ENCODE measurements at places on chromosomes 16 and 17.

- DNase-seq: no peak
Measured at GRCh38 chr17:1270210-1271029, at the start of gene BHLHA9. Gene BHLHA9 (plus strand): TSS chr17:1270444. CDS start chr17:1270564, 120 bp downstream.

DNA sequence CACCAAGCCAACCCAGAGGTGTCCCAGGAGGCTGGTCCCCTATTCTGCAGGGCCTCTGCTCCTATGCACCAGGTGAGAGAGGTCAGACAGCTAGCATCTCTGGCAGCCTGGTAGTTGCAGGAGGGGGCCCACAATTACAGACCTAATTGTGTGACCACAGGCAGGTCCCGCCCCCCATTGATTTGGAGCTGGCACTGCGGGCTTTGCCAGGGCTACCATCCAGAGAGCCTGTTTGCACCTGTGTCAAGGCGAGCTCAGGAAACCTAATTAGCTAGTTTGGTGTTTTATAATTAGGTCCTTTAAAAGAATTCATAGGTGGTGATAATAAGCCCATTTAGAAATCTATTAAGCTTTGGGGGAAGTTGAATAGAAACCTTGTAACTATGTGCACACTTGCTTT, 90.2 kb downstream of the MRM1 start:
- no peak for DNase-seq

- no peak for DNase-seq
Measured at GRCh38 chr17:35407531-35407930, 24.8 kb downstream of the SLFN12 start.

- no peak for DNase-seq
Measured at GRCh38 chr17:45273551-45273957, 11.7 kb upstream of the SPATA32 start.

GRCh38 chr17:8290043-8290442, 1.6 kb downstream of the RANGRF start:
- DNase-seq: no peak

GRCh38 chr17:20063665-20064648, 54.8 kb downstream of the SPECC1 start:
- DNase-seq: peak; percentile 77

DNA sequence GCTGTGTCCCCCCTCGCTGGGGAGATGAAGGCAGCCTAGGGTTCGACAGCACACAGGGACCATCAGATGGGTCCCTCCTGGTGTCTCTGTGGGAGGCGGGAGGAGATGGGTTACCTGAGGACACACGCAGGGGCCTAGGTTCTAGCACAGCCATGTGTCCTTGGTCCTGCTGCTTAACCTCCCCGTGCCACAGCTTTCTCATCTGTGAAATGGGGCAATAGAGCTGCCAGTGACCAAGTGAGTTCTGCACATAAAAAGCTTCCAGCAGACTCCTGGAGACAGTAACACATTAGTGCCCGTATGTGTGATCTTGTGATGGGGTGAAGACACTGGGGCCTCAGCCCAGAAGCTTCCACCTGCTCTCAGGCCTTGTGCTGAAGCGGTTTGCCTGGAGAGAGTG, 96.0 kb upstream of the GSE1 start:
- no peak for DNase-seq

- no peak for DNase-seq
Measured at GRCh38 chr16:68444056-68444657, 4.2 kb downstream of the SMPD3 start.

DNA sequence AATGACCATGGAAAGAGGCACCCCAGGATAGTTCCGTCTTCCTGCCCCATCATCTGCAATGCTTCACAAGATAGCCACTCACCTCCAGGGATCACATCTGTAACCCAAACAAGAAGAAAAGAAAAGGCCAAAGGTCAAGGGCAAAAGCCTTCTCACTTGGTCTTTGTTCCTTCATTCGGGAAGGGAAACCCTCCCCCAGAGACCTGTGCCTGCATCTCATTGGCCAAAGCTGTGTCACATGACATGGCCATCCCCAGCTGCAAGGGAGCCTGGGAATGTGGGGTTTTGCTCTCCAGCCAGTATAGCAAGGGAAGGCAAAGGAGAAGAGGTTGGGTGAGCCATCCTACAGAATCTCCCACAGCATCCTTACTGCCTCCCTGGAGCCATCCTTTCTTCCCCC, 47.9 kb downstream of the NOL11 start:
- DNase-seq: no peak

GRCh38 chr16:9092282-9092977, 986 bp downstream of the HAPSTR1 start:
- DNase-seq: no peak

DNA sequence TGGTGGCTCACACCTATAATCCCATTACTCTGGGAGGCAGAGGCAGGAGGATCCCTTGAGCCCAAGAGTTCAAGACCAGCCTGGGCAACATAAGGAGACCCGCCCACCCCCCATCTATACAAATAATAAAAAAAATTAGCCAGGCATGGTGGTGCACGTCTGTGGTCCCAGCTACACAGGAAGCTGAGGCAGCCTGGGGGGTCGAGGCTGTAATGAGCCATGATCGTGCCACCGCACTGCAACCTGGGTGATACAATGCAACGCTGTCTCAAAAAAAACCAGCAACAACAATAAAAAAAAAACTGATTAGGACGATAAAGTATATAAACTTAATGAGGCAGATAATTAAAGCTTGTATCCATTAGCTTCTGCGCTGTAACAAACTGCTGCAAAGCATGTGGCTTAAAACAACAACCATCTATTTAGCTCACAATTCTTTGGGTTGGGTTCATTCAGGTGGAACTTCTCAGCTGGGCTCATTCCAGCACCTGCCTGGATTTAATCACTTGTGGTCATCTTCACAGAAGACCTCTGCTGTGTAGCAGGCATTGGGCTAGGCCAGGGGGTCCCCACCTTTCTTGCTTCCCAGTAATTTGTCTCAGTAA, 45.8 kb downstream of the LCMT1 start:
- no peak for DNase-seq

- DNase-seq: no peak
Measured at GRCh38 chr17:37791447-37792399, 46.9 kb upstream of the HNF1B start.

DNA sequence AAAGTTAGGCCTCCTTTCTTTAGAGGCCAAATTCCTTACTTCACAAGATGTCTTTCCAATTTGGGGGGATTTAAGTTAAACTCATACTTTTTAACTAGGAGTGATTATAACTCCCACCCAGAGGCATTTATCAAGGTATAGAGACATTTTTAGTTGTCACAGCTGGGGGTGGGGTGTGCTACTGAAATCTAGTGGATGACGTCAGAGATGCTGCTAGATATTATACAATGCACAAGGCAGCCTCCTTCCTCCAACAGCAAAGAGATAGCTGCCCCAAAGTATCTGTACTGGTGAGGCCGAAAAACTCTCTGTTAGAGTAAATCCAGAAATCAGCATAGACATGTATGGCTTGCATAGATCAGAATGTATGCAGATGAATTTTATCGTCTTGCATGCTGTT, 324.0 kb downstream of the HS3ST4 start:
- no peak for DNase-seq

DNA sequence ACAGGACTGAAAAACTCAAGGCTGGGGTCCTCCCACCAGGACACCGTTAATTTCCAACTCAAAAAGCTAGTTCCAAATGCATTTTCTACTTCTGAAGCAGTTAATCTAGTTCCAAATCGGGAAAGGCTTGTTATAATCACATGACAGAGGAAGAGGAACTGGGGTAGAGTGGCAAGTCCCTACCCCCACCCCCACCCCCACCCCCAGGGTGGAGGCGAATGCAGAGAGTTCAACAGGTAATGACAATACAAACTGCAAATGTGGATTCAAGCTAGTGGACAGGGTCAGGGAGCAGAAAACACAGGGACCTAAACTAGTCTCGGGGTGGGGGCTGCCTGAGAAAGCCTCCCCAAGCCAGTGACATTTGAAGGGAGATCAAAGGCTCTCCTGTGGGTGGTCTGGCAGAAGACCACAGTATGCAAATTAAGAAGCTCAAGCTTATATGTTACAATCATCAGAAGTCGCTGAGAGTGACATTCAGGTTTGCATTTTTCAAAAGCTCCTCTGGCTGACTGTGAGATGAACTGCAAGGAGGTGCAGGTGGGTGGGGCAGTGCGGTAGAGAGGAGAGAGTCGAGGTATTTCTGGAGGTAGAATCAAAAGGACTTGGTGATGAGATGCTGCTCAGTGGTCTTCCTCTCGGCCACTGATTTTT, 56.4 kb upstream of the SLC25A19 start:
- DNase-seq: no peak

GRCh38 chr16:7614021-7614795, 281.6 kb downstream of the RBFOX1 start:
- DNase-seq: no peak

DNA sequence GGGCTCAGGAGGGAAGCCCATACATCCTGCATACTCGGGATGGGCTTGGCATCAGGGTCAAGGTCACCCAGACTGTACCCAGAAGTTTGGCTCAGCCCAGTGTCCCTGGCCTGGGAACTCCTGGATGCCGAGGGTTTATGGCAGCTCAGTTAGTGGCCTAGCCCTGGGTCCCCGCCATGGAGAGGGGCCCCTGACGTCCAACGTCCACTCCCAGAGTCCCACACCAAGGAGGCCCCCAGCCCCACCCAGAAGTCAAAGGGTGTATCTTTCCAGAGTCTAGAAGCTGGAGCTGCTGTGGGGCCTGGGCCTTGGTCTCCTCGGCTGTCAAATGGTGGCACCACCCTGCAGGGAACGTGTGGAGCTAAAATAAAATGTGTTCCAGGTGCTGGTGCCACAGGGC, 76.4 kb downstream of the SREBF1 start:
- no peak for DNase-seq

DNA sequence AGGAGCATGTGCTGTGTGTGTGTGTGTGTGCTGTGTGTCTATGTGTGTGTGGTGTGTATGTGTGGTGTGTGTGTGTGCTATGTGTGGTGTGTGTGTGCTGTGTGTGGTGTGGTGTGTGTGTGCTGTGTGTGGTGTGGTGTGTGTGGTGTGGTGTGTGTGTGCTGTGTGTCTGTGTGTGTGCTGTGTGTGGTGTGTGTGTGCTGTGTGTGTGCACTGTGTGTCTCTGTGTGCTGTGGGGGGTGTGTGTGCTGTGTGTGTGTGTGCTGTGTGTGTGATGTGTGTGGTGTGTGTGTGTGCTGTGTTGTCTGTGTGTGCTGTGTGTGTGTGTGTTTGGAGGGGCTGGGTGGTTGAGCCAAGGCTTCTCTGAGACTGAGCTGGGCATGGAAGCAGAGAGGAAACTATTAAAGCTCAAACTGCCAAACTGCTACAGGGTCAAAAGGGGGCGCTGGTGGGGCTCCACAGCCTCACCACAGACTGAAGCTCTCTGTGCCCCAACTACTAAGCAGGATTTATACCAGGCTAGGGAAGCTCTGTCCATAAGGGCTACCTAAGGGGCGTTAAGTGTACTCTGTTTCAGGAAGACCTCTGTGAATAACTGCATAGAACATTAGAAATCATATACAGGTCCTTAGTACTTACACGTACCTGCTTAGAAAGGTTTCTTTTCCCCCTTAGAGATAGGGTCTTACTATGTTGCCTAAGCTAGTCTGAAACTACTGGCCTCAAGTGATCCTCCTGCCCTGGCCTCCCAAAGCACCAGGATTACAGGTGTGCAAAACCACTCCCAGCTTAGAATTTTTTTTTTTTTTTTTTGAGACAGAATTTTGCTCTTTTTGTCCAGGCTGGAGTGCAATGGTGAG, 27.8 kb upstream of the GHDC start:
- peak; percentile 13 for DNase-seq

DNA sequence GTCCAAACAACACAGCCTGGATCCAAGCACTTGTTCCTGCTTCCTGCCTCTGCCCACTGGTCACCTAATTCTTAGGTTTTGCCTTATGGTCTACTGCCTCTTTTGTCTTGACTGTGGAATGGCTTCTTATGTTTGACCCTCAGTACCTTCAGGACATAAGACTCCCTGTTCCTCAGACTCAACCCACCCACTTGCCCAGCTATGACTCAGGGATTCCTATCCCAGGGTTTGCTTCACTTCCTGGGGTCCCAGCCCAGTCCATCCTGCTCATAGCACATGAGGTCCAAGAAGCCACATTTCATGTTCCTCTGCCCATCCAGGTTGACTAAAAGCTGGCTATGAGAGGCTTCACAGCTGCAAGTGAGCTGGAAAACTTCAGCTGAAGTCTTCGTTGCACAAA, 320.9 kb upstream of the CDH5 start:
- no peak for DNase-seq

- no peak for DNase-seq
Measured at GRCh38 chr17:38731526-38732294, 1.6 kb downstream of the CISD3 start.

- DNase-seq: no peak
Measured at GRCh38 chr16:24755201-24755874, 25.9 kb downstream of the TNRC6A start.

GRCh38 chr16:55835581-55835980, 2.7 kb upstream of the CES1 start:
- no peak for DNase-seq

- no peak for DNase-seq
Measured at GRCh38 chr17:45326626-45327025, 9.8 kb upstream of the MAP3K14 start.

DNA sequence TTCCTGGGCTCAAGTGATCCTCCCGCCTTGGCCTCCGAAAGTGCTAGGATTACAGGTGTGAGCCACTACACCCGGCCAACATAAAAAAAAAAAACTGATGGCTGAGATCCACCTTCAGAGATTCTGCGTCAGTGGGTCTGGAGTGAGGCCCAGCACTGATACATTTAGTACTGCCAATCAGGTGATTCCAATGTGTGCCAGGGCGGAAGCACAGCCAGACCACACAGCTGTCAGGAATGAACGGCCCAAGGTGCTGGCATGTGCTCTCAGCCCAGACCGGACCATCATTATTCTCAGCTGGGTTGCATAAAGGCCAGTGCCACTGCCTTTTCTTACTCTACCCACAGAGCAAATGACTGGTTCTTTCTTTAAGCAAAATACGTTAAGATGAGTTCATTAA, 1.2 kb upstream of the BCO1 start:
- DNase-seq: no peak

- peak; percentile 78 for DNase-seq
Measured at GRCh38 chr16:3152277-3152990, 17.6 kb downstream of the ZNF213 start.

- DNase-seq: no peak
Measured at GRCh38 chr17:66228887-66229782, at the start of gene APOH. Gene APOH (minus strand): TSS chr17:66229415. CDS start chr17:66229379, 36 bp downstream.

- no peak for DNase-seq
Measured at GRCh38 chr16:24775455-24775854, 46.0 kb downstream of the TNRC6A start.

DNA sequence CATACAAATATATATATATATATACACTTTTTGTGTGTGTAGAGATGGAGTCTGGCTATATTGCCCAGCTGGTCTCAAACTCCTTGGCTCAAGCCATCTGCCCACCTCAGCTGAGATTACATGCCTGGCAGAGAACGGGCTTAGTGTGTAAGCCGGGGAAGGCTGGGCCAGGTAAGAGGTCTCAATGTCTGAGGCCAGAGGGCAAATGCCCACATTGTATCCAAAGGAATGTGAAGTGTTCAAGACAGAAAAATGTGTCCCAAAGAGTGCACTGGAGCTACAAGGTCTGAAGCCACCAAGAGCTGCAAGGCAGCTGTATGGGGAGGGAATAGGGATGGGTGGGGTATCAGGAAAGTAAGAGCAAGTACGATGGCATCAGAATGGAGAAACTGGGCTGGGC, 8.8 kb downstream of the CD2BP2 start:
- DNase-seq: no peak

- no peak for DNase-seq
Measured at GRCh38 chr17:1224330-1224729, 44.5 kb upstream of the ABR start.

All from AG04450 (cell line).